Fibroblast of skin of left biceps (primary cell): ENCODE measurements at places on chromosomes 5 and 9.

GRCh38 chr9:37428345-37428744, 5.8 kb downstream of the GRHPR start:
- DNase-seq = no peak

DNA sequence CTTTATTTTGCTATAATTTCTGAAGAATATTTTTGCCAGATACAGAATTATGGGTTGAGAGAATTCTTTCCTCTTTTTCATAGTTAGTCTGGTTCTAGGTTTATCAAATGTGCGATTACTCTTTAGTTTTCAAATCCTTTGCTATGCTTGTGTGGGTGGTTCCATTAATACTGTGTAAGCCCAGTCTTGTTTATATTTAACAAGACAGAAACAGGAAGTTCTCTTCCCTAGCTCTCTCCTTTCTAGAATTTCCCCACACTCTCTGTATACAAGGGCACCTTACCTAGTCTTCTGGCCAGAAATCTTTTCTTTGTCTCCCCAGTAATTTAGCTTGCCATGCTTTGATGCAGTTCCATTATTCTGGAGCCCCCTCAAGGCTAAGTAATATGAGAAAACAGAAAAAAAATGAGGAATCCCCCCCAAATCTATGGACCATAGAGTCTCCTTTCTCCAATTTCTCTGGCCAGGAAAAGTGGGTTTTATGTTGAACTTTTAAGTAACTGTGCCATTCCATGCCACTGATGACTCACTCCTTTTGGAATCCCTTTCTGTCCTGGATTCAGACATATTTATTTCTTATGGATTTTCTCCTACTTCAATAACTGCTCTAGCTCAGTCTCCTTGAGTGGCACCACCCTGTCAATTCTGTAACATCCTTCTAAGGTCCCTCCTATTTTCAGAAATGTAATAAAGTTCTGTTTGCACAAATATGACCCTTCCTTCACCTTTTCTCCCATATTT, 1714.1 kb downstream of the EFNA5 start:
- no peak for DNase-seq

GRCh38 chr5:90866333-90866732, 307.7 kb downstream of the ADGRV1 start:
- no peak for DNase-seq

DNA sequence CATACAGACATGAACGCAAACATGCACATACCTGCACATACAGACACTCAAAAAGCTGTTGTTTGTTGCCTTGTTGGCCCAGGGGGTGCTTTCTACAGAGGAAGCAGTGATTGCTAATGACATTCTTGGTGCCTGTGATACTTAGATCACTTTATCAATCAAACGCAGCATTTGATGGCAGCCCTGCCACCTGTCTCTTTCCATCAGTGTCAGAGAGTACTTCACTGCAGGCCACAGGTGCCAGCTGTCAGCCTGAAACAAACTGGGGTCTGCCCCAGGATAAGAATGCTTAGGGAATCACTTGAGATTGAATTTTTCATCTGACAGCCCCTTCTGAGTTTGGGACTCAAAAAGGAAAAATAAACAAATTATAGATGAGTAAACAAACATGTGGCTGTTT, 388.9 kb upstream of the SGCD start:
- DNase-seq = no peak

- DNase-seq = no peak
These were observed 51.8 kb downstream of the ATG10 start for GRCh38 chr5:82023644-82024043.

DNA sequence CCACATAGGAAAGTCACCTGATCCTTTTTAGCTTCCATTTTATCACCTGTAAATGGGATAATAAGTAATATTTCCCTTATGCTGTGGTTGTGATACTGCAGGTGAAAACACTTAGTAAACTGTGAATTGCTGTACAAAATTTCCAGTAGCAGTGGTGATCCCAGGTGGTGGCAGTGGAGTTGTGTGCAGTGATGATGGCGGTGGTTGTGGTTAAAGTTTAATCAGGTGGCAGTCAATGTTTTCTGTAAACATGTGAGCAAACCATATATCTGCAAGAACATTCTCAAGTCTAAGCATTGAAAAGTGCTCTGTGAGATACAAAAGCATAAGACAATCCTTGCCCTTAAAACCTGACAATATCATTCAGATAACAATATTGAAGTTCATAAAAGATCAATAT, 480.2 kb downstream of the RASEF start:
- DNase-seq = no peak

GRCh38 chr5:165565911-165566310, 2060.5 kb downstream of the MAT2B start:
- no peak for DNase-seq

DNA sequence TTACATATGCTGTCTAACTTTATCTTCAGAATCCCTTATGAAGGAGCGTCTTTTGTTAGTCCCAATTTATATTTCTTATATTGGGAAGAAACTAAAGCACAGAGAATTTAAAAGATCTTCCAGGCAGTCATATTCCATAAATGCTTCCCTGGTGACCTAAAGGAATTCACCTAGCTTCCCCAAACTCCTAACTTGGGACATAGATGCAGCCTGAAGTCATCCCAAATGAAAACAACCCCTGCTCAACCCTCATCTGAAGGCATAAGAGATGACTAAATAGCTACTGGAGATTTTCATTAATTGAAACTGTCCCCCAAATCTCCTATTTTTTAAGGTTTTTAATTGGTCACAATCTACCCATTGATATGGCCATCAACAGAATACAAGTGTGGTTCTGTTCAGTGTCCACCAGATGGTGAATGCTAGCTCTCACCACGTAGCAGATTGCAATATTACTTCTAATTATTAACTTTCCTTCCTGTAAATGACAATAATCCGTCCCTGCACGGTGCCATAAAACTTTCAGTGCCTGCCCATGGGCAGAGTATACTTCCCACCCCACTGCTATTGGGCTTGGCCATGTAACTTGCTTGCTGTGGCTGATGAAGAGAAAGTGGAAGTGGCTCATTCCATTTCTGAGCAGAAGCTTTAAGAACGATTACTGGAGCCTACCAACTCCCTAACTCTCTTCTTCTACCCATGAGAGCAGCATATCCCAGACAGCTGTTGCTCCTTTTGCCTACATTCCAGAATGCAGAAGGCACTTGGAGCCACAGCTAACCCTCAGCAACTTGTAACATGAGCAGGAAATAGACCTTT, 18.7 kb downstream of the PRUNE2 start:
- DNase-seq = no peak

DNA sequence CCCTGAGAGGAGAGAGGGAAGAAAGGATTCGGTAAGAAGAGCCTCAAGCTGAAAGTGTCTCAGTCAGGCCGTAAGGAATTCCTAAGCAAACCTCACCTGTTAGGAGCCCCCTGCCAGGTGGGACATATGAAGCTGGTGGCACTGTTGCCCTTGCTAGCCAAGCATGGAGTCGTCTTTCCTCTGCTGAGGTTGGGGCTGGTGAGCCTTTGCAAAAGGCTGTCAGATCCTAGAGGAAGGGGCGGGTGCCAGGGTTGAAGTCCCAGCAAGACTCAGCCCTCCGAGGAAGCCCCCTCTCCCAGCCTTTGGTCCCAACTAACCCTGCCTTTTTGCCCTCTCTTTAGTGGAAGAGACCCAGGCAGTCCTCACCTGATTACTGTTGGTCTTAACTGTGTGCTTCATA, 5.5 kb upstream of the SMIM32 start:
- DNase-seq = no peak

DNA sequence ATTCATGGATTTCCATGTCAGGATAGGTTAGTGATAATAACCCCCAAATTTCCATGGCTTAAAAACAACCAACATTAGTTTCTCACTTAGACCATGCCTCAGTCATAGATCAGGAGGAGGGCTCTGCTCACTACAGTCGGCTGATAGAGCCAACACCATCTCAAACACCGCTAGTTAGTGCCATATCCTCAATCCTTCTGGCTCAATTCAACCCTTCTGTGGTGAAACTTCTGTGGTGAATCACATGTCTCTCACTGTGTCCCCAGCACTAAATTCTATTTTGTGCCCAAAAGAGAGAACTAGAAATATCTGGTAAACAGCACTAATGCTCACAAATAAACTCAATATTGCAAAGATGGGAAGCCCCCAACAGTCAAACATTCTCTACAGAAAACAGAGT, 21.1 kb downstream of the ECPAS start:
- no peak for DNase-seq

- no peak for DNase-seq
These were observed 45.9 kb upstream of the MTMR12 start for GRCh38 chr5:32358611-32359010.

DNA sequence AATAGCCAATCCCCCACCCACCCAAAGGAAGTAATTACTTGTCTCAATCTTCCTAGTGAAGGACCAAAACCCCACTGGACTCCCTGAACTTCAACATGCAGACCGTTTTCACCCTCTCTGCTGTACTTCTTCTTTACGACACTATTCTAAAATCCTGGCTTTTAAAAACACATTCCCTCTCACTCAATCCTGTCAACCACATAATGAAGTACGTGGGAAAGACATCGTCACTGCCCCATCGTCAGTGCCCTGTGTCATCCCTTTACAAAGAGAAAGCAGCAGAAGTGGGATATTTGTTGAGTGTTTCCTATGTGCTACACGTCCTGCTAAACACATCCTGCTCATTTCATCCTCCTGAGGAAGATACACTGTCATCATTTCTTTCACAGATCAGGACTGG, 54.2 kb downstream of the MAPKAP1 start:
- no peak for DNase-seq

DNA sequence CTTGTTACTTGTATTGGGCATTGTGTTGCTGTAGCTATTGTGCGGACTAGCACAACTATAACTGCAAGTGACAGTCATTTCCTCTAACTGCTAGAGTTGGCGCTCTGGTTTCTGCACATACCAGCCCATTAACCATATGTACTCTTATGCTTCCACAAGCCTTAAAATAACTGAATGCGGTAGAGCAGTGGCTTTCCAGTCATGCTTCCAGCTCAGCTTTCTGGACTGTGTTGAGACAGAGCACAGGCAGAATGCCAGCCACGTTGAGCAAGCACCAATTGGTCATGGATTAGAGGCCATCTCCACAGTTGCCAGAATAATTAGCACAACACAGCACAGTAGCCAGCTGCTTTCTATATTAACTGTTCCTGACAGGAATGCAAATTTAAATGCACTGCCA, 12.2 kb downstream of the INVS start:
- peak; percentile 91 for DNase-seq

GRCh38 chr5:55836191-55836590, 15.0 kb upstream of the IL31RA start:
- no peak for DNase-seq

DNA sequence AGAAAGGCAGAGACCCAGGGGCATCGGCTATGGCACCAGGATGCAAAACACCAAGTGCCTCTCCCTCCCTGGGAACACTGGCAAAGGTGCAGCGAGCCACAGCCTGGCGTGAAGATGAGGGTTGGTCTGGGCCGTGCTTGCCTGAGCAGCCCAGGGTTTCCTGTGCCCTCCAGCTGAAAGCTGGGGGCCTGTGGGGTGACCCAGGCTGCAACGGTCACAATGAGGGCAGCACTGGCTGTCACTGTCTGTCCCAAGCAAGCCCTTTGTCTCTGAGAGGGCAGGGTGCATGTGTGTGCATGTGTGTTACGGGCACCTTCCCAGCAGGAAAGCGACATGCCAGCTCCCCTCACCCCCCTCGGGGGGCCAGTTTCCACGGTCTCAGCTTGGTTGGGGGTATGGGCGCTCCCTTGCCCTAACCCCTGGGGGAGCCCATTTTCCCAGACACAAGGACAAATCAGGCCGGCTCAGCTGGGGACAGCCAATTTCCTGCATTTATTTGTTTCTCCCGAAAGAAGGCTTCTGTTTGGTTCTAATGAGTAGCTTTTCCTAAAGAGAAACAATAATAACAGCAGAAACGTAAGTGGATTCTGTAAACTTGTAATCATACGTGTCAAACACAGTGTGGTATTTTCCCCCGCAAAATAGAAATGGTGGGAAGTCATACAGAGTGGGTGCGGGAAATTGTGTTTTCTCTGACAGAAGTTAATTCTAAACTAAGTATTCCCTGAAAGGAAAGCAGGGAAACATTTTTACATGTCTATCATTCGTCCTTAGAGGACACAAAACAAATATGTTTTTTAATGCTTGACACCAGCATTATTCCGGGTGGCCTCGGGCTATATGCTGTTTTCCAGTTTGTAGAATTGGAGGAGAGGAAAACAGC, 21.3 kb downstream of the MRPL36 start:
- DNase-seq = no peak

- no peak for DNase-seq
These were observed 193.3 kb upstream of the PANK3 start for GRCh38 chr5:168772316-168772961.

DNA sequence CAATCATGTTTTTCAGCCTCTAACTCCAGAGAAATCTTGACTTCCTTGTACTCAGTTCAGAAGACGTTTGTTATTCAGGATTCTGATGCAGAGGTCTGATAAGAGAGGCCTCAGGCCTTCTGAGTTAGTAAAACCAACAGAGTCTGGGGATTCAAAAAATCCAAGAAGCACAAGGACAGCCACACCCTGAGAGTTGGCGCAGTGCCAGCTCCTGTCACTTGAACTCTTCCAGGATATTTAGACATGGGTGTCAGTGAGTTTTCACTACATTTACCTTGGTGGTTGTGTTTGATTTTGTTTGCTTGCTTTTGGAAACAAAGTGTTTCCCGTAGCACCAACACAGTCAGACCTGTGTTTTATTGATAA, 41.6 kb upstream of the PDE8B start:
- DNase-seq = no peak

DNA sequence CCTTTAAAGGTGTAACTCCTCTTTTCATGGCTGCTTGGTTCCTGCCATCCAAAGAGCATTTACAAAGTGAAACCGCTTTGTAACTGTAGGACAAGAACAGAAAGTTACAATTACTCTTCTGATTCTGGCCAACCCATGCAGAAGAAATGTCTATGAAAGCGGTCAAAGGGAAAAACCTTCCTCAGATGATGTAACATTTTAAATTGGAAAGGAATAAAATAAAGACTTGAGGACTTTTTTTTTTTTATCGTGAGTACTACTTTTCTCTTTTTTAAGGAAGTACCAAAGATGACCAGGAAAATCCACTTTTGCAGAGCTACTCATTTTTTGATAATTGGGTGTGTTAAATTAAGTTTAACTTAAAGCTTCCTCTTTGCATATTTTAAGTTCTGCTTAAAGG, 13.0 kb upstream of the C9orf72 start:
- DNase-seq = no peak

DNA sequence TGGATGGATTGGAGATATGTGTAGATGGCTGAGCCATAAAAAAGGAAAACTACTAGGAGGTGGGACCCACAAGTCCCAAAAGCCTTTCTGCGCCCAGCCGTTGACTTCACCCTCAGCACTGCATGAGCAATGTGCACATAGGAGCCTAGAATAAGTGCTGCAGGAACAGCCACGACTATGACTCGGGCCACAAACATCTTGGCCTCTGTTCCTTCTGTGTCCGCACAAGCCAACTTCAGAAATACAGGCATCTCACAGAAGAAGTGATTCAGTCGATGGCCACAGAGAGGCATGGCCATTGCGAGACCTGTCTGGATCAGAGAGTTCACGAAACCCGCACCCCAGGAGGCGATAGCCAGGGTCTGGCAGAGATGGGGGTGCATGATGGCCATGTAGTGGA, 587 bp downstream of the OR2Y1 start:
- no peak for DNase-seq
